ENCODE measurements at places on chromosomes 12 and 14. TPM values are rescaled to one million over a fixed set of nuclear protein-coding genes. Genes with fewer than 3 reads are reported as not detected.

Gene VWF
- not detected for total RNA-seq

Gene SRGAP1
- total RNA-seq = 3.0 TPM

Gene KRT71
- not detected for total RNA-seq

Gene SDR39U1
- total RNA-seq = 13.2 TPM

Gene SLC6A15
- total RNA-seq = 0.27 TPM

Gene ST8SIA1
- 2.5 TPM for total RNA-seq

Gene BTBD7
- 9.4 TPM for total RNA-seq

Gene KRT1
- not detected for total RNA-seq

Gene MMP19
- total RNA-seq = 1.5 TPM

Gene SLC6A13
- not detected for total RNA-seq

Gene PMEL
- 0.54 TPM for total RNA-seq

Gene MFAP5
- not detected for total RNA-seq

Gene BICDL1
- total RNA-seq = 0.89 TPM

Gene NTS
- not detected for total RNA-seq

Gene ERP27
- total RNA-seq = not detected

Gene LRTM2
- not detected for total RNA-seq

Gene DPF3
- 5.4 TPM for total RNA-seq

Gene PKP2
- 6.2 TPM for total RNA-seq

Gene GPR162
- 2.1 TPM for total RNA-seq
